ENCODE measurements at places on chromosomes 4 and X.
A peak's percentile ranks its signal among the peaks of the same experiment; 100 is the strongest.

GRCh38 chr4:121873604-121874003 is 3.3 kb upstream of the BBS7 start:
- peak; percentile 1 for DNase-seq

GRCh38 chrX:116596010-116596409 is 133.2 kb upstream of the CT83 start:
- DNase-seq: no peak

DNA sequence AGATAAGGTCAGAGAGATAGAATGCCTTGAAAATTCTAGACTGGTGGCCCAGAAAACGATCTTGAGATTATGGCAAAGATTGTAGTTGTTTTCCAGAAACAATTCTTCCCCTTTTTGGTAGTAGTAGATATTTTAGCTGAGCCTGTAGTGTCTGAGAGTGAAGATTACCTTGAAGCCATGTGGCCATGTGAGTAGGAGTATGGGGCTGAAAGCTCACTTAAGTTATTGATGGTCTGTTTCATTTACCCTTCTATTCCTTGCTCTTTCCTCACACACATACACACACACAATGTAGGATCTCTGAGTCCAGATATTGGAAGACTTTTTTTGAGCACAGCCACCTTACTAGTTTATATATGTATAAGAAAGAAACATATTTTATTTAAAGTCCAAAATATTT is 941.6 kb upstream of the GRID2 start:
- DNase-seq: no peak

DNA sequence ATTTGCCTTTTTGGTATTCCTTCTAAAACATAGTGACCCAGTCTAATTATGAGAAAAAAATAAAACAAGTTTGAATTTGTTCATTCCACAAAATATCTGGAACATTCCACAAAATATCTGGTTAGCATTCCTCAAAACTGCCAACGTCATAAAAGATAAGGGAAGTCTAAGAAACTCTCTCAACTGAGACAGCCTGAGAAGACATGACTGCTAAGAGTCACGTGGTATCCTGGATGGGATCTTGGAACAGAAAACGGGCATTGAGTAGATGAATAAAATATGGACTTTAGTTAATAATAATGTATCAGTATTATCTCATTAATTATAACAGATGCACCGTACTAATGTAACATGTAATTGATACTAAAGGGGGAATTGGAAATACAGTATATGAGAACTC is 280.9 kb downstream of the ARAP2 start:
- DNase-seq: no peak

- DNase-seq: no peak
These were observed 96.5 kb downstream of the ARHGAP10 start for GRCh38 chr4:147828331-147828905.

DNA sequence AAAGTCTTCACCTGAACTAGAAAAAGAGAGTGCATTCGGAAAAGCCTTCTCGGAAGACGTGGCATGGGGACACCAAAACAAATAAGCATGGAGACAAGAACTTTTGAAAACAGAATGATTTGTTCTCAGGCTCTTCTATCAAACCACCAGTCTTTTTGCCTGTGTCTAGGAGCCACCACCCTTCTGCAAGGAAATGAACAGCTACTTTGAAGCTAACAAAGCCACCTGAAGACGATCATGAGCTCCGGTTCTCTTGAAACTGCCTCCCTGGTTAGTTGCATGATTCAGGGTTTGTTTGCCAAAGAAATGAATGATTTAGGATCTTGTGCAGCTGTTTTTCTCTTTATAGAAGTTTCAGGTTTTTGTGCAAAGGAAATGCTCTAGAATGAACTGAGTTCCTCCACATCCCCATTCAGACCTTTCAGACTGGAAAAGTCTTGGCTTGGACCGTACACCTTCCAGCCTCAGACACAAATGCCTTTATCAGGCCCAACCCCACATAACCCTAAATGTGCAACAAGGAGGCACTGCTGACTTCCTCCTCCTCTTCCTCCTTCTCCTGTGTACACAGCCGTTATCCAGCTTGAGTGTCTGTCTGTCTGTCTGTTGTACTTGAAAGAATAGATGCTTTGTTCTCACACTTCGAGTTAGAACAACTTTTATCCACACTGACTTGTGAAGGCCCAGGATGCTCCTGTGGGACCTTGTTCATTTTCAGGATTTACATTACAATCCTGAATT is 334.8 kb upstream of the KLF3 start:
- DNase-seq: no peak

- no peak for DNase-seq
These were observed 64.0 kb upstream of the FGF13 start for GRCh38 chrX:138775517-138775916.

DNA sequence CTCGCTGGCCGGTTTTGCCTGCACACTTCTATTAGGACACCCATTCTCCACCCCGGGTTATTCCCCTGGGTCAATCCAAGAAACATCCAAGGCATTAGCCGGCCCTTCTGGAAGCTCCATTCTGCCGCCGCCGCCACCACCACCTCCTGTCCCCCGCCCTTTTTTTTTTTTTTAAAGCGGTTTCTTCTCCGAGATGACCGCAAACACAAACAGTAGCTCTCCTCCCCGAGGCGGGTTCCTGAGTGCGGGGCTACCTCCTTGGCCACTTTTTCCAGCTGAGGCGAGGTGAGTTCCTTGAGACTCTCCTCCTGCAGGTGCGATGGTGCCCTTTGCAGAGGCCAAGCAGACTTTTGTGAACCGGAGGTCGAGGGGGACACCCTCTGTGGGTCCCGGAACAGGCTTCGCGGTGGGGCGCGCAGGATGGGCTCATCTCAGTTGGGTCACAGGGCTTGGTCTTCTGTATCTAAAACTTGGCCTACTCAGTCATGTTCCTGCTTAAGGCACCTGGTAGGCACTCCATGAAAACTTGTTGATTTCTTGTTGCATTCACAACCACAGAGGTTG is 930 bp downstream of the NWD2 start:
- DNase-seq: no peak

GRCh38 chr4:71206763-71207162 is 132.1 kb upstream of the SLC4A4 start:
- DNase-seq: no peak

DNA sequence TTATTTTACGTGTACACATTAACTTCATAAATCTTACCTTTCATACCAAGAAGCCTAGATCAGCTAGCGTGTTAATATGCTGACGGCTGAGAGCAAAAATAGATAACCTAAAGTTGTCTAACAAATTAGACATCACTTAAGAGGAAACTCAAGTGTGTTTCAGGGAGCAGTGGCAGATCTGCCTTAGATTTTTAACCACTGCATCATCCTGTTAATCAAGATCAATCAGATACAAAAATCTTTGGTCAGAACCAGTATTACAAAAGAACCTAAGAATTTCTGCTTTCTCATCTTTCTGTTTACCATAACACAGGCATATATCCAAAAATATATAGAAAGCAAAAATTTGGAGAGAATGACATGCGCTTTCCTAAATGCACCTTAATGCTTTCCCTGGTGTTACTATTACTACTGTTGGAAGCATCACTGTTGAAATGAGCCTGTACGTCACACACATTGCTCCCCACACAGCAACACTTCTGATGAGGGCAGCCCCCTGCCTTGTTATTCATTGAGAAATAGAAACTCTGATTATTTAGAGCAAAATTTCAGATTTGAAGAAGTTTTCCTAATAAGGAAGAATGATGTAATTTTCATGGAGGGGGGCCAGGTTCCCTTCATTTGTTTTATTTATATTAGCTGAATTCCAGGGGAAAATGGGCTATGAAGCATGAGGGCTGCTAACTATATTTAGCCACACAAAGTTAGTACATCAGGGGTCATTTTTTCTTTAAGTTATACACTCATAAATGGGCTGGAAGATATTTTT is 152.3 kb downstream of the CBR4 start:
- peak; percentile 70 for DNase-seq

GRCh38 chr4:107253090-107253489 is 217.0 kb upstream of the DKK2 start:
- DNase-seq: no peak

- no peak for DNase-seq
These were observed 239.0 kb upstream of the GIMD1 start for GRCh38 chr4:106607558-106607957.

DNA sequence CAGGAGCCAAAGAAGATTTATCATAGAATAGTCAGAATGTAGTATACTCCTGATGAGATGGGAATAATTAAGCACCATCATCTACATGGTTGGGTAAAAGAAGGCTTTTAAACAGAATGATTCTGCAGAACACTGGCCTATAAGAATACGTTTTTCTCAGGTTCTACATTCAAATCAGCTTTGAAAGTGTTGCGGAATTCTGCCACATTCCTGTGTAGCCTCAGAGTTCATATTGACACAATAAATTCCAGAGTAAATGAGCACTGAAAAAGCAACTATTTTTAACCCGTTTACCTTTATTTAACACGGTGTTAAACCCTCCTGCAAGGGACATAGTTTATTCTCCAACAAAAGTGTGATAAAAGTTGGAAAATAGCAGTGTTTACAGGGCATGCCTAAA is 950.2 kb upstream of the SLIT2 start:
- DNase-seq: no peak

- DNase-seq: no peak
These were observed 29.7 kb upstream of the ENPP6 start for GRCh38 chr4:184247421-184247820.

Measured in trophoblast cell (in vitro differentiated cells and primary cell).